ENCODE measurements at places on chromosomes 2 and 18. TPM values are rescaled to one million over a fixed set of nuclear protein-coding genes. Genes with fewer than 3 reads are reported as not detected.

DNA sequence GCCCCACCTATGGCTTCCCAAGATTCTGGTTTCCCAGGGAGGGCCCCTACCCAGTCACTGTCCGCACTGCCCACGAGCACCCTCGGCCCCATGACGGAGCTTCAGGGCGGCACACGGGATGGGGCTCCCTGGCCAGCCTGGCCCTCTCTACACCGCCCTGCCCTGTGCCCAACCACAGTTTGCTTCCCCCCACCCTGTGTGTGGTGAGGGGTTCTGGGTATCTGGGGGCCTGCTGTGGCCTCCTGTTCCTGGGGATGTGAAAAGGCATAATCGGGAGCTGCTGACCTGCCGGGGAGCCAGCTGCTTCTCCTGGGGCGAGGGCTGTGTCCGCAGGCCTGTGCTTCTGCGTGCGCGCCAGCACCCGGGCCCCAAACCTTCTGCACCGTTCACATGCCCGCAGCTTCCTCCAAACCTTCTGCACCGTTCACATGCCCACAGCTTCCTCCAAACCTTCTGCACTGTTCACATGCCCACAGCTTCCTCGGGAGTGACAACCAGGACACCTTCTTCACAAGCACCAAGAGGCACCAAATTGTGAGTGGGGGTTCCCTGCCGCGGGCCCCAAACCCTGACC lies 12.4 kb downstream of the ANO7 start:
- DNase-seq = no peak

CNPPD1 gene
- total RNA-seq = 44.1 TPM

ALPI gene
- total RNA-seq = not detected

ABCA12 gene
- not detected for total RNA-seq

STARD6 gene
- not detected for total RNA-seq

- no peak for DNase-seq
These were observed 228.6 kb downstream of the CLIP4 start for GRCh38 chr2:29343830-29344229.

ANKRD30B gene
- total RNA-seq = not detected

GRCh38 chr2:198913394-198914152 lies 544.2 kb downstream of the SATB2 start:
- no peak for DNase-seq

IL37 gene
- total RNA-seq = not detected

GRCh38 chr2:25310965-25311864 lies 30.5 kb downstream of the DNMT3A start:
- DNase-seq = no peak

ACKR3 gene
- total RNA-seq = 1.3 TPM

GRCh38 chr2:156649596-156649995 lies 213.4 kb downstream of the GPD2 start:
- DNase-seq = no peak

DNA sequence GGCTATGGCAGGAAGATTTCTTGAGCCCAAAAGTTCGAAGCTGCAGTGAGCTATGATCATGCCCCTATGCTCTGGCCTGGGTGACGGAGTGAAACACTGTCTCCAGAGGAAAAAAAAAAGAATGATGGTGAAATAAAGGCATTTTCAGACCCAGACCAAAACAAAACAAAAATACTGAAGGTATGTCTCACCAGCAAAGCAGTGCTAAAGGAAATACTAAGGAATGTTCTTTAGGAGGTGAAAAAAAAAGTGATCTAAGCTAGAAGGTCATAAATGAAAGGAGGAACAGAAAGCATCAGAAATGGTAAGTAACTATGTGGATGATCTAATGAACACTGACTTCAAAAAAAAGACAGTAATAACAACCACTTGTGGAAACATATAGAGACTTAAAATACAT lies 18.7 kb downstream of the SS18 start:
- no peak for DNase-seq

LAMA1 gene
- not detected for total RNA-seq

DNA sequence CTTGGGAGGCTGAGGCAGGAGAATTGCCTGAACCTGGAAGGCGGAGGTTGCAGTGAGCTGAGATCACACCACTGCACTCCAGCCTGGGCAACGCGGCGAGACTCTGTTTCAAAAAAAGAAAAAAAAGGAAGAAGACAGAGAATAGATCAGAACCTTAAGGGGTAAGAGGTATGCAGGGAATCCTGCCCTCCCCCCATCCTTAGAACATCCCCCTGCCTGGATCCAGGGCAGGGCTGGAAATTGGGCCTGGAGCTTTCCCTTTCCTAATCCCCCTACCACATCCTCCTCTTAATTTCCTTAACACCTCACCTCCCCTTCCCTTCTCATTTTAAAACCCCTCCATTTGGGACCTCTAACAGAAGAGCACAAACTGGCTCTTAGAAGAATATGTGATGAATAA lies 56.5 kb downstream of the RNU4ATAC start:
- DNase-seq = no peak

AQP12B gene
- not detected for total RNA-seq

GRCh38 chr2:150409196-150409595 lies 78.3 kb downstream of the RND3 start:
- DNase-seq = no peak

DNA sequence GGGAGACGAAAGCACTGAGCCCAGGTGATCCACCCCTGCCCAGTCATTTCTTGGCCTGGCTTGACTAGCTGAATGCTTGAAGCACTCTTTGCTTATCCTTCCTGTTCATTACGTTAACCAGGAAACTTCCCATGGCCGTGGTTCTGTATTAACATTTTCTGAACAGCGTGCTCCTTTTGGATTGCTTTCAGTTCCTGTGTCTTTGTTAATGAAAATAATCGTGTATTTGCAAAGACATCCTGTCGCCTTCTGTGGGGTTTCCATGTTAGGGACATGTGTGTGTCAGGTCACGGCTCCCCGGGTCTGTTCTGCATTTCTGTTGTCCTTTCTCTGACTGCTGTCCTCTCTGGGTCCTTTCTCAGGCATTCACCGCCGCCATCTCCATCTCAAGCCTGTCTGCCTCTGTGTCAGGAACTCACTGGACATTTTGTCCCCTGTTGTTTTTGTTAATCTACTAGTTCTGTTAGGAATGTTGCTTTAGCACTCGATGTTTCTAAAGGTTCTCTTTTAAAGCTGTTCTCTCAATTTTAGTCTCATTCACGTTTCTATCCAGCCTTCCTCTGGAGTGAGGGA lies 434.1 kb upstream of the HS6ST1 start:
- no peak for DNase-seq

IL1R1 gene
- total RNA-seq = 1.2 TPM

DNA sequence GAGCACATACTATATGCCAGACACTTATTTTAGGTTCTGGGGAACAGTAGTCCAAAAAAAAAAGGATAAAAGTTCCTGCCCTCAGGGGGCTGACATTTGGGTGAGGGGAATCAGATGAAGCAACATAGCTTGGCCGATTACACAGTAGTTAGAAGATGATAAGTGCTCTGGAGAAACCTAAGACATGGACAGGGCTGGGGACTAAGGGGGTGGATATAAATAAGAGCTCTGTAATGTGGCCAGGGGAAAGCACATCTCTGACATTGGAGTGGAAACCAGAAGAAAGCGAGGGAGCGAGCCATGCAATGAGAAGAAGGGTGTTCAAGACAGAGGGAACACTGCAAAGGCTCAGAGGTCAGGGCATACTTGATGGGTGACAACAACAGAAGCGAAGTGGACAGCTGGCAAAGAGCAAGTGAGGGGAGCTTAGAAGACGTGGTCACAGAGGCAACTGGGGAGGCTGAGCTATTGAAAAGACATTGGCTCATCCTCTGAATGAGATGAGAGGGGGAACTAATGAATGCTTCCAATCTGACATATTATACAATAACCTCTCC lies 11.4 kb downstream of the TMEM182 start:
- DNase-seq = no peak

CRYGC gene
- not detected for total RNA-seq

DNA sequence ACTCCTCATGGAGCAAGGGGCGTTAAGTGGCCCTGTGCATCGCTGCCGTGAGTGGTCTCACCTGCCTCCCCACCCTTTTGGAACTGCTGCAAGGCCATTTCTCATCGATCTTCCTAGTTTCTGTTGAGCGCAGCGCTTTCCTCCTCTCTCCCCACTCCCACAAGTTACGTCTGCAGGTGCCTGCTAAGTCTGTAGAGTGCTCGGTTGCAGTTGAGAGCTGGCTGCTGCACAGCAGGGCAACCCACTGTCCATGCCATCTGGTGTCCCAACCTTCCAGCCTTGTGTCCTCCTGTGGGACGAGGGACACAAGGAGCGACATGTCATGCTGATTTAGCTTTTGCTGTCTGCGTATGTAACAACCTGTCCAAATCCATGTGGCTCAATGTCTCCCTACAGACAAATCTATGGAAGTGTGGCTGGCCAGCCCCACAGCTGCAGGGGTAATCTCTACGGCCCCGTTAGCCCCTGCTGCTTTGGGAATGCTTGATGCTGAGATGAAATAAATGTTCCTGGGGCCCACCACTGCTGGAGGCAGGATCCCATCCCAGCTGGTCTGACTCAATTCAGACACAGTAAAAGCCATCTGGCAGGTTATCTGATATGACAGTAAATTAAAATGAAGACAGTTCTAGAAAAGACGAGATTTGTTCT lies 68.1 kb upstream of the TCF7L1 start:
- DNase-seq = no peak

GRCh38 chr2:75523313-75524275 lies 37.1 kb downstream of the EVA1A start:
- DNase-seq = peak; percentile 3
